Activated naive CD4-positive, alpha-beta T cell treated with Interleukin-2 at 50 U/mL for 16 hours (primary cell): ENCODE measurements at places on chromosomes 7 and 10.
A peak's percentile ranks its signal among the peaks of the same experiment; 100 is the strongest.

DNA sequence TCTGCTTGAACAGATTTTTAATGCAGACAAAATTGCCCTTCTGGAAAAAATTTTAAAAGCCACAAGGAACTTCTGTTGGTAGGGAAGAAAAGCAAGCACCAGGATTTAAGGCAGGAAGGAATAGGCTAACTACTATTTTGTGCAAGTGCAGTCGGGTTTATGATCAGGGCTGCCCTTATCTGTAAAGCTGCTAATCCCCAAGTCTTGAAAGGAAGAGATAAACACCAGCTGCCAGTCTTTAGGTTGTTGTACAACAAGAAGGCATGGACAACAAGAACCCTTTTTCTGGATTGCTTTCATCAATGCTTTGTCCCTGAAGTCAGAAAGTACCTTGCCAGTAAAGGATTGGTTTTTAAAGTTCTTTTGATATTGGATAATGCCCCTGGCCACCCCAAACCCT is 40.7 kb downstream of the RALA start:
- no peak for DNase-seq

GRCh38 chr10:103874730-103875129 is 19.4 kb upstream of the SH3PXD2A start:
- DNase-seq = no peak

- no peak for DNase-seq
These were observed 549.4 kb downstream of the SORCS1 start for GRCh38 chr10:106615081-106615480.

GRCh38 chr10:109996225-109996624 is 11.6 kb upstream of the ADD3 start:
- no peak for DNase-seq

- no peak for DNase-seq
These were observed 5.1 kb downstream of the SLC4A2 start for GRCh38 chr7:151064454-151064853.

DNA sequence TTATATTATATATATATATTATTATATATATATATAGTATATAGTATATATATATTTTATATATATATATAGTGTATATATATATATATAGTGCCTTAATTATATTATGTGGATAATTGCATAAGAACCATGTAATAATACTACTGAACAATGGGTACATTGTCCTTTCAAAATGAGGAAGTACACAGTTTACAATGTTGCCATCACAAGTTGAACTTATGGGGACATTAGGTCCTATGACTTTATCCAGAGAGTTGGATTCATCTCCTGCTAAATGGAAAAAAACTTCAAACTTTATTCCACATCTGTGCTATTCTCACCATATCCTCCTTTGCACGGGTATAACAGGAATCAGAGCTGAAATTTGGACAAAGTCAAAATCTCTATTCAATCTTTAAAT is 105.0 kb upstream of the AGR3 start:
- no peak for DNase-seq

DNA sequence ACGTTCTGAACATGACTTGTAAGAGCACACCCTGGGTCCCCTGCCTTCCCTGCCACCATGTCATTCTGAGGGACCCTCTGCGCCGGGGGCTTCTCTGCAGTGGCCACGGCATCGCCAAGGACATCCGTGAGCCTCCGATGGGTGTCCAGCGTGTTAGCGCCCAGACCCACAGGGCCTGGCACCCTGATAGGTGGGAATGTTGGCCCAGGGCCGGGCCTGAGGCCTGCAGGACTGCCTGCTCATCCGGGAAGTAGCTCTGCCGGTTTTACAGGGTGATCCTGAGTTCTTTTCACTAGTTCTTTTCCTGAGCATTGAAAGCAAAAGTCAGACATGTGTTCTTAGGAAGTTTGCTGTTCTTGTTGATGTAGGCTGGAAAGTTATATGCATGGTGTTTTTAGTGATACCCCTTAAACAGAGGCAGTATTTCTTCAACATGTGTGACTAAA is 54.5 kb downstream of the WDR37 start:
- no peak for DNase-seq

GRCh38 chr10:80159166-80159873 is 26.8 kb downstream of the PLAC9 start:
- DNase-seq = no peak

DNA sequence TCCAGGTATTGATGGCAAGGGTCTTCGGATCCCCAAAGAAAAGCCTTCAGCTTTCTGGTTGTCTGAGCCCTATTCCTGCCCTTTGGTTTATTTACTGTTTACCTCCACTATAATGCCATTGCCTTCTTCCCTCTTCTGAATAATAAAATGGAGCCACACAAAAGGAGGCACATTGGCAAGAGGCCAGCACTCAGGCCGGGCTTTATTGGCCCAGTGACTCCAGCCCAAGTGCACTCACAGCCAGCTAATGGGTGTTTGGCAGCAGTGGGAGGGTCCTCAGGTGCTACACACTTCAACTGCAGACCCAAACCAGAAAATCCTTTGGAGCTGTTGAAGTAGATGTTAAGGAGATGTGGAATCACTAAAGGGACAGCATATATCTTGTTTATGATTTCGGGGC is 336.0 kb downstream of the PLXNA4 start:
- no peak for DNase-seq

- DNase-seq = no peak
These were observed 37.3 kb downstream of the INPP5F start for GRCh38 chr10:119762805-119763798.

- no peak for DNase-seq
These were observed 8.8 kb downstream of the PSD start for GRCh38 chr10:102409604-102410428.

DNA sequence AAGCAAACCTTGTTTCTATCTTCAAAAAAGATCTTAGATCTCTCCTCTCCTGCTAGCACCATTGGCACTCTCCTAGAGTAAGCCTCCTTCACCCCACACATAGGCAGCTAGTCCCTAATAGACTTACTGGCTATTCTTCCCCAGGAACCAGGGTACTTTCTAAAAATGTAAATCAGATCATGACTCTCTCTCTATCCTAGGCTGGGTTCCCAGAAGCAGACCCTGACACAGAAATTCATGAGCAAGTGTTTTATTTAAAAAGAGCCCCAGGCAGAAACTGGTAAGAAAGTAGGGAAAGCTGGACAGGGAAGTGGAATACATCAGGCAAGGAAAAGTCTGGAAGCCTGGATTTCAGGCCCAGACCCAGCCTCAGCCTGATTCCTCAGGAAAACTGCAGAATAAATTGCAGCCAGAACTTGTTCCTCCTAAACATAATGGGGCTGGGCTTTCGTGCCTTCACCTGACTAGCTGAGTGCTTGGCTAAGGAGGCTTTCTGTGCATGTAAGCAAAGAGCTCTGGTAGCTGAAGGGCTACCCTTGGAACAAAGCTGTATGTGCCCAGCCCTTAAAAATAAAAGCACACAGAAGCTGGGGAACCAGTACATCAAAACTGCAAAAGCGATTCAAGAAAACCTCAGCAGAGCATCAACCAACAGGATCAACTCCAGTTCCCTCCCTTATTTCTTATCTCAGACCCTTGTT is 18.8 kb upstream of the SORBS1 start:
- no peak for DNase-seq

- DNase-seq = no peak
These were observed 59.5 kb downstream of the CHST15 start for GRCh38 chr10:124033887-124034218.

DNA sequence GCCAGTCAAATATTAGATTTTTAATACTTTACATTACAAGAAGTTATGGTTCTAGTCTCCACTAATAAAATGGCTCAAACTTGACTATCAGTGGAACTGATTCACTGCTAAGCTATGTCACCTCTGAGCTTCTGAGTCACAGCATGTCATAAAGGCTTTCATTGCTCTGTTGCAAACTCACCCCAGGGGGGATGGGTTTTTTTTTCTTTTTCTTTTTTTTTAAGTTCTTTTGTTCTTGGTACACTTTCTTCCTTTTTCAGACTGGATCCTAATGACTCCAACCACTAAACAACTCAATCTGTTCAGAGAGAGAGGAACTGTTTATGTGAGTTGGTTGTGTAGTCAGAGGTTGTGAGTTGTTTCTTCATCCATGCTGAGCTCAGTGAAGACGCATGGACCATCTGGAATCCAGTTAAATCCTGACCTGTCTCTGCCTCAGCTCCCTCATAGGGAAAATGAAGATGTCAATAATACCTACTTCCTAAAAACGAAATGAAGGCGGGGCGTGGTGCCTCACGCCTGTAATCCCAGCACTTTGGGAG is 11.0 kb downstream of the MYOF start:
- DNase-seq = no peak

- no peak for DNase-seq
These were observed 166.9 kb downstream of the UBE2H start for GRCh38 chr7:129785685-129786514.

GRCh38 chr7:142176901-142177300 is 65.4 kb downstream of the MGAM2 start:
- no peak for DNase-seq

DNA sequence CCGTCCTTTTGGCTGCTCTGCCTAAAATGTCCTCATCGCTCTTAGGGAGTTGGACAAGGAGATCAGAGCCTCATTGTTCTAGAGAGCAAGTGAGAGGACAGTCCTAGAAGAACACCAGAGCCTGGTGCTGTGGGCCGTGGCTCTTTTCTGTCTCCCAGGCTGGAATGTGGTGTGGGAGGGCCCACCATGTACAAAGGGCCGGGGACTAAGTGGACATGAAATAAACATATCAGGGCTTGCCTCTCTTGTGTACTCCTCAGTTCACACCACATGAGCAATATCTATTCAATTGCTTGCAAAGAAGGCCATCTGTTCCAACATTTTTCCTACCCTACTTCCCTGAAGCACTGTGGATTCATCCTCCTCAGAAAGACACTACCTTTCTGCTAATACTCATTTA is 510.4 kb downstream of the SUGCT start:
- DNase-seq = no peak

- DNase-seq = no peak
These were observed 43.4 kb upstream of the TARP start for GRCh38 chr7:38316733-38317360.

DNA sequence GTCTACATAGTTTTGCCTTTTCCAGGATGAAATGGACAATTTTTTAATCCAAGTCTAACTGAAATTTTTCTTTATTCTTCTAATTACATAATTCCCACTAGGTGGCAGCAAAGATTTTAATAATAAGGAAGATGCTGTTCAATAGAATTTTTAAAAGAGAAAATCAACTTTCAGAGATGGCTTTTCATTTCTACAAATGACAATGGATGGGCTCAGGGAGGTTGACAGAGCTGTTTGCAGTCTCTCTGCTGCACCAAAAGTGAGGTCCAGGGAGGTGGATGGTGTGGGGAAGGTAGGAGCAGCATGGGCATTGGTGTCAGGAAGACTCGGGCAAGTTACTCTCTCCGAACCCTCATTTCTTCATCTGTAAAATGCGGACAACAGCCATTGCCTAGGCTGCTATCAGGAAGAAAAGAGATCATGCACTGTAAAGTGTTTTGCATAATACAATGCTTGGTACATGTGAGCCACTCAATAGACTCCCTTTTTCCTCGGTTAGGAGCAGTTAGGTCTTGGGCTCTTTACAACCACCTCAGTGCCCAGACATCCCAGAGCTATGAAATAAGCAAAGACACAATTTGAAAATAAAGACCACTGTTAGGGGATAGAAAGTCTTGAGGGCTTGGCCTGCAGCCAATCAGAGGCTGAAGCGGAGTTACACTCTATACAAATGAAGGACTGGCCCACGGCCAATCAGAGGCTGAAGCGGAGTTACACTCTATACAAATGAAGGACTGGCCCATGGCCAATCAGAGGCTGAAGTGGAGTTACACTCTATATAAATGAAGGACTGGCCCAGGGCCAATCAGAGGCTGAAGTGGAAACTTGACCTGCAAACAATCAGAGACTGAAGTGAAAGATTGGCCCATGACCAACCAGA is 107.1 kb downstream of the ABLIM1 start:
- no peak for DNase-seq

GRCh38 chr10:26890956-26891355 is 30.2 kb upstream of the ABI1 start:
- DNase-seq = peak; percentile 34

GRCh38 chr10:72254813-72255568 is 18.7 kb upstream of the DDIT4 start:
- peak; percentile 24 for DNase-seq

DNA sequence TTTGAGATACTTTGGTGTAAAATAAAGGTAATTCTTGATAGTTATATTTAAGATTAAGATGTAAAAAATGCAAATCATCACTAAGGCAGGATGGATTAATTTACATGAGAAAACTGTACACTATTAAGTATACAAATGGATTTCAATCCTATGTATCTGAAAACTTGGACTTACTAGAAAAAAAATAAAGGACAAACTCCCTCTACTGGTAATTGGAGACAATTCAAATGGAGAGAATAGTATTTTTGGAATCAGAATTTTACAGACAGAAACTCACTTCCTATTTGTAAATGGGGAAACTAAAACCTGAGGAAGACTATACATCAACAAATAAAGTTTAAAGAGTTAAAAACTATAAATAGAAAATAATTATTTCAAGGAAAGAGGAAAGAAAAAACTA is 62.6 kb downstream of the CUL2 start:
- no peak for DNase-seq

GRCh38 chr7:155660758-155661093 is 16.3 kb downstream of the RBM33 start:
- DNase-seq = no peak

- no peak for DNase-seq
These were observed 261.8 kb upstream of the RNF32 start for GRCh38 chr7:156378806-156379205.

DNA sequence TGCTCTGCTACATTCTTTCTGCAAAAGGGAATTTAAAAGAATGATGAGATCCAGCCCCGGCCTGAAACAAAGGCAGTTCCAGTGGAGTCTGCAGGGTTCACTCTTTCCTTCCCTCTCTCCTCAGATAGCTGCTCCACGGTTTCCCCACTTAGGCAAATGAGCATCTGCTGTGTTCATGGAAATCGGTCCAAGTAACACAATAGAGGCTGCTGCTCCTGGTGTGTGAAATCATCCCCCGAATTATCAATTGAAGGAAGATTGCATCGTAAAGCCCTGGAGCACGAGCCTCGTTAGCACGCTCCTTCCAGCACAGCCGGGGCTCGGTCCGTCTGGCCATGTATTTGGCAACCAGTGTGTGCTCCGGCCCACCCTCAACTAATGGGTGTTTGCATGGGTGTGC is 108.3 kb upstream of the DPP6 start:
- no peak for DNase-seq

DNA sequence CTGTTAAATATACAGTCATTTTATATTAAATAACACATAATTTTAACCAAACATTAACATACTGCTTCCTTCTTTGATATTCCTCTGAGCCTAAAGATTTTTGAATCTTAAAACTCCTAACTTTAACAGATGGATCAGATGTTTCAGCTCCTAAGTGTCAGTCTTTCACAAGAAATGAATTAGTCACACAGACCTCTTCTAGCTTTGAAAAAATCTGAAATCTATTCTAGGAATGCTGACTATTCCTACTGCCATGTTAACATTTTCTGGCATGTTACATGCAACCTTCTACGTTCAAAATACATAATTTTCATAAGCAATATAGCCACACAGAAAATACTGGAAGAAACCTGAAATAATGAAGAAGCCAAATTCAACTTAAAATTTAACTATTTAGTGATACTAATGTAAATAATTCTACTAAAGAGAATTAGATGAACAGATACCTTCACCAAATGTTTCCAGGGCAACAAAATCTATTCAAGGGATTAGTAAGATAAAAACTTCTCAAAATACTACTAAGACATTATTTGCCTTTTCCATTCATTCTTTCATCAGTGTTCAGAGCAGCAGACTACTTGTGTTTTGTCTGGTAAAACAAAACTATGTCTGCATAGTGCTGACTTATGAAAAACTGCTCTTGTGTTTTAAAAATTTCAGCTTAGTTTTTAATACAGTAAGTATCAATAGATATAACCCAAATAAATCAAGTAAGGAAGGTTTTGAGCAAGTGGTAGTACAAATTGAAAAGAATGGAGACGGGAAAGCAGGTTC is 9.2 kb downstream of the JMJD1C start:
- DNase-seq = no peak

GRCh38 chr7:4086723-4087122 is 595.4 kb upstream of the FOXK1 start:
- no peak for DNase-seq
